ENCODE measurements at places on chromosomes 6 and 20.

GRCh38 chr6:29517728-29518440, 30.1 kb upstream of the MAS1L start:
- no peak for DNase-seq

GRCh38 chr20:59375541-59375940, 75.1 kb downstream of the EDN3 start:
- DNase-seq = no peak

- peak; percentile 66 for DNase-seq
Measured at GRCh38 chr6:20564269-20564668, 30.0 kb downstream of the CDKAL1 start.

GRCh38 chr6:41747256-41748101, at the start of gene PGC:
PGC (minus strand) TSS chr6:41747397; CDS start chr6:41747334, 63 bp downstream.
- no peak for DNase-seq

- no peak for DNase-seq
Measured at GRCh38 chr20:57612916-57613315, 7.3 kb downstream of the ZBP1 start.

- DNase-seq = no peak
Measured at GRCh38 chr20:48066851-48067250, 281.6 kb upstream of the SULF2 start.

DNA sequence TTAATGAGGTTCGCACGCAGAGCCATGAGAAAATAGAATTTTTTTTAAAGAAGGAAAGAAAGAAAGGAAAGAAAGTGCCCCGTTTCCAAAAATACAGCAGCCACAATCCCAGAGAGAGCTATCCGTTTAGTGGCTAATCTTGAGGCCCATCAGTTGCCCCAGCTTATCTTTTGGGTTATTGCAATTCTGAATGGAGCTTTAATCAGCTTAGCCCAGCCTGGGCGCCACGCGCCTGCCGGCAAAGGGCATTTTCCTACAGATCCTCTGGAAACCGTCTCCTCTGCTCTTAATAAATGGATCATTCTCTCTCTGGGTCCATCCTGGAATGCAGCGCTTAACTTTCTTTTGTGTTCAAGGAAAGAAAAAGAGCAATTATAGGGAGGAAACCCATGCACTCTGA, 413.3 kb downstream of the MAFB start:
- DNase-seq = no peak

DNA sequence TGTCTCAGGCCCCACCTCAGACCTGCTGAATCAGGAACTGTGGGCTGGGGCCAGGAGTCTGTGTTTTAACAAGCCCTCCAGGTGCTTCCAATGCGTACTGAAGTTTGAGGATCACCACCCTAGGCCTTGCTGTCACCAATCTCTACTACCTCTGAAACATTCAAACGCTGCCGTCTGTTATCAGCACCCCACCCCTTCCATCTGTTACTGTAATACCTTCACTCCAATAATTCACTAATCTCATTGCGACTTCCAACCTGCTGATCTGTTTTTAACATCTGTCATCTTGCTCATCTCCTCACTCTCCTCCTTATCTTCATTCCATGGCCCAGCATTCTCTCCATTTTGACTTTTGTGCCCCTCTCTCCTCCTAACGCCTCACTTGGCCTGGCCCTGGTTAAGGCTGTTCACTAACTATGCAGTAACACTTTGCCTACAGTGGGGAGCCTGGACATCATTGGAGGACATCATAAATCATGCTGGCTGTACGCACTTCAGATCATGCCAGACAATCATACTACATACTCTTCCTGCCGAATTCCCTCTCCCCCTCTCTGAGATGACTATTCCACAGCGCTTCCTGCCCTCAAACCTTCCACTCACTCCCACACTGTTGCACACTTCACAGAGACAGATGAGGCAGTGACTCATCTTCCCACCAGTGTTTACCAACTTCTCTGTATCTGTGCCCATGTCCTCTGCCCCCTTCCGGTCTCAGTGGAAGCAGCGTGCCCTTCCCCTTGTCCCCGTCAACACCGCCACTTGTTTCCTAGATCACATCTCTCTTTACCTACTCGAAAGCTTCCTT, 3.0 kb upstream of the GUCA1B start:
- peak; percentile 48 for DNase-seq

DNA sequence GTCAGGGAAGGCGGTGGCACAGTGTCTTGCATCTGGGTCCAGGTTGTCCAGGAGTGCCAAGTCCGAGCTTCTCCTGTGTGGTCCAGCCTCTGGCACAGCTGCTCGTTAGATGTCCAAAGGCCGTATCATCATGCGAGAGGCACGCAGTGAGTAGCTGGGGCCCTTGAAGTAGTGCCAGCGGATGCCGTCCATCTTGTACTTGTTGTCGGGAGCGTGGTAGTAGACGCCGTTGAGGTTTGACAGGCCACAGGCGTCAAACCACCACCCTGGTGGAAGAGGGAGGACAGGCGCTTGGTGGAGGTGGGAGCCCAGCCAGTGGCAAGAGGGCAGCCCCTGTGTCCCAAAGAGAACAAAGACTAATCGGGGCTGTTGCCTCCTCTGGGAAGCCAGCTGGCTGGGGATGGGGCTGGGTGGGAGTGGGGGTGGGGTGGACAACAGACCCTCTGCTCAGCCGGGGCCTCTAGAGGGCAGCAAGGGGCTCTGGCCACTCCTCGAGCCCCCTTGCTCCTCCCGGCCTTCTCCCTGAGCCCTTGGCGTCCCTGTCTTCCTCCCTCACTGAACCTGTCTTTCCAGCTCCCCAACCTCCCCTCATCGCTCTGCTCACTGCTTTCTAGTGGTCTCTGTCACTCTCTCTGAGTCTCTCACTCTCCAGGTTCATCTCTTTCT, 39.5 kb downstream of the FAM110A start:
- DNase-seq = no peak

DNA sequence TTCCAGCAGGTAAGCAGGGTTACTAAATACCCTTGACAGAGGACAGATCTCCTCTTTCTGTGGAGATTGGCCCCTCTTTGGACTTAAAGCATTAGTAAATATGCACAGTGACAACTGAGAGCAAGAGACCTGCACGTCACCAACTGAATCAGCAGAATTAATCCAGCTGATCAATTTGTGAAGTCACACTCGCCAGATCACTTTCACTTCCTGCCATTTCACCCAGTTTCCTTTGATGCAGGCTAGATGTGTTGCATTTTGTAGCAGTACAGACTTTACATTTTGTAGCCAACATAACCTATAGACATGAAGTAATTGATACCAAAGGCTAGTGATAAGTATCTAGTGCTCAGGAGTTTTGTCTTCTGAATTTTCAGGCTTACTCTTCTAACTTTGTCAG, 11.9 kb downstream of the SYNE1 start:
- DNase-seq = no peak

DNA sequence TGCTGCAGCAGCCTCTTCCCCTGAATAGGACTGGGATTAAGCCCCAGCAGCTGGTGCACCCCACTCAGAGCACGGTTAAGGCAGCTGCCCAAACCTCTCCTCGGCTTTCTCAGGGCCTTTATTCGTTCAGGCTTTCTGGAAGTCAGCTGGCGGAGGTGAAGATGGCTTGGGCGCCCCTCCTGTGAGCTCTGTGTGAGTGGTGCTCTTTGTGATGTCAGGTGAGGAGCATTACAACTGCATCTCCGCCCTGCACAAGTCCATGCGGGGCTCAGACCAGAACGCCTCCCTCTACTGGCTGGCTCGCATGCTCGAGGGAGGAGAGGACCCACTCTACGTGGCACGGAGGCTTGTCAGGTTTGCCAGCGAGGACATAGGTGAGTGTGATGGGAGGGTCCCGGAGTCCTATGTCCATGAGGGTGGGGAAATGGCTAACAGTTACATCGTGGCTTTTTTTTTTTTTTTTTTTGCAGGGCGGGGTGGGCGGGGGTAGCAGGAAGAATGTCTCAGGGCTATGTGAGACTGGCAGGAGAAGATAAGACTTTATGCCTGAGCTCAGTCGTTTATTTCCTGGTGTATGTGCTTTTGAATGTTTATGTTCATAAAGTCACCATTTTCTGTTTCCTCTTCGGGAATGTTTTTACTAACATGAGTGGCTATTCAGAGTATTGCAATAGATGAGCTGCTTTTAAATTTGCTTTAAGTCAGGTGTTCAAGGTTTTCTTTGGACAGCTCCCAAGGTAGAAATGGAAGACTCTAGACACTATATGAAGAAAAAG, 18.2 kb downstream of the WRNIP1 start:
- DNase-seq = peak; percentile 24

GRCh38 chr6:111069382-111070104, 17.8 kb upstream of the SLC16A10 start:
- DNase-seq = no peak

GRCh38 chr20:60124776-60125381, 166.7 kb downstream of the CDH26 start:
- no peak for DNase-seq

DNA sequence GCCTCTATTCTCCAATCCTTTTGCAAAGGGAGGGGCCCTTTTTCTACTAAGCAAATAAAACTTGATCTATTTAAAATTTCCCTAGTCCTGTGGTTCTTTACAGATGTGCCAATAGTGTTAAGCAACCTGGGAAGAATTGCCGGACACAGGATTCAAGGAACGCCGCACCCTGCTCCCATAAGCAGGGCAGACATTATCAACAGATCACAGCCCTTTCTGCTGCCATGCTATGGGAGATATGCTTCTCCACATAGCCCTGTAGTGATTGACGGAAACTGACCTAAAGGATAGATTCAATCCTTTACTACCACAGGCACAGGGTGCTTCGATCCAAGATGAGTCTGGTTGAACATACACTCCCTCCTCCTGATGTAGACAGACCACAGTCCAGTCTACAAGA, 118.4 kb upstream of the TRAF3IP2 start:
- DNase-seq = peak; percentile 47

DNA sequence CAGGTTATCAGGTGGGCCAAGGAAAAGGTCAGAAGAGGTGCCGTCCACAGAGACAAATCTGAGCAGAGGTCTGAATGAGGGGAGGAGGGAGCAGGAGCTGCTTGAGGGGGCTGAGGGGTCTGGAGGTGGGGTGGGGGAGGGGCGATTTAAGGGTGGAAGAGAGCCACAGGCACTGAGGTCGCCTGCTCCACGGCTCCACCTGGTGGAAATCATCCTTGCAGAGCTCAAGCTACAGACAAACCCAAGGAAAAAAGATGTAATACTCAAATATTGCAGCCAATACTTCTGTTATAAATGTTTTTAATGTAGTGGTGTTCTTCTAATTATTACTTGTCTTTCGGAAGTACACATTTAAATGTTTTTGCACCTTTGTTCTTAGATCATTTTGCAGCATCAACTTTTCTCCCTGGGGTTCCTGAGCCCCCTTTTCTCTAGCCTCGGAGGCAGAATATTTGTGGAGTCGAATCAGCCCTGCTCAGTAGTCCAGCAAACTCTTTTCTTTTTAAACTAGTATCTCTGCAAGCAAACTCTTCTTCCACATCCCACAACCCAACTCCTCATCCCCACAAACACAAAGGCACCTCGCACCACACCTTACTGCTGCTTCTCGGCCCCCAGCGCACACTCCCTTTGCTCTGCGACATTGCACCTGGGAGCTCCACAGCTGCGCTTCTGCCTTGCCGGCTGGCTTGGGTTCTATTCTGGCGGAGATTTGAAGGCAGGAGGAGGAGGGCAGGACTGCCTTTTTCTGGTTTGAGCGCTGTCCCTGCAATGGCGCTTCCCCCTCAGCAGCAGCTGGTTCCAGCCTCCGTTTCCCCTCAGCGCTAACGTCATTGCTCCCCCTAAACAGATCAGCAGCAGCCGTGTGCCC, 51.0 kb upstream of the TFAP2A start:
- DNase-seq = peak; percentile 41

DNA sequence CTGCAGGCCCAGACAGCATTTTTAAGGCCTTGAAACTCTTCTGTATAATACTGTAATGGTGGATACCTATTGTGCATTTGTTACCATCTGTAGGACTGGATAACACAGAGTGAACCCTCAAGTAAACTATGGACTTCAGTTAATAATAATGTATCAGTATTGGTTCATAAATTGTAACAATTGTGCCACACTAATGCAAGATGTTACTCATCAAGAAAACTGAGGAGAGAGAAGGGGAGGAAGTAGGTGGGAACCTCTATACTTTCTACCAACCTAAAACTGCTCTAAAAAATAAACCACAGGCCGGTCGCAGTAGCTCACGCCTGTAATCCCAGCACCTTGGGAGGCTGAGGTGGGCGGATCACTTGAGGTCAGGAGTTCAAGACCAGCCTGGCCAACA, 10.8 kb downstream of the MAPK13 start:
- DNase-seq = no peak

DNA sequence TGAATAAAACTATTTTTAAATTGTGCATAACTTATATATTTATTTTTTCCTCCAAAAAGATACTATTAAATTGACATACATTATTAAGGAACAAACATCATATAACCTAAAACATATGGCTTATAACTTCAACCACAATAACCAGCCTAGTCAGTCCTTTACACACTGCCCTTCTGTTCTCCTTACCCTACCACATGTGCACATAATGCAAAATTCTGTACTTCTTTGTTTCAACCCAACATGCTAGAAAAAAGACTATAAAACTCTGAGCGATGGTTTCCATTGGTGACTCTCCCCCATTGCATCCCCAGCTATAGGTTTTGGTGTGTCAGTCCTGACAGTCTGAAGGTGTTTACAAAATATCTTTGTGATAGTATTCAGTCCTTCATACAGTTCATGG, 14.8 kb upstream of the TTK start:
- DNase-seq = no peak

DNA sequence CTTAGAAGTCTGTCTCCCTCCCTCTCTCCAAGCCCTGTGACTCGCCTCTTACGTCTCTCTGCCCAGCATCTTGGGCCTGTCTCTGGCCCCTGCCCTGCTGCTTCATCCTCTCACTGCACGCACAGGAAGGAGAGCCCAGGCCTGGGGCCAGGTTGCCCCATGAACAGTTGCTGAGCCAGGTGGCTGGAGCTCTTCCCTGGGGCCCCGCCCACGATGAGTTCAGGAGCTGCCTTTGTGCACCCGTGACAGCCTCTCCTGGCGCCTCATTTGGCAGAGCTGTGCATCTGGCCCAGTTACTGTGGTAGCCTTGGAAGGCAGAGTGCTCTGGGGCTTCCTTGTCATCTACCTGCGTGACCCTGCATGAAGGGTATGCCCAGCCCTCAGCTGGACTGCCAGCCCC, 44.5 kb downstream of the SLC52A3 start:
- DNase-seq = no peak

DNA sequence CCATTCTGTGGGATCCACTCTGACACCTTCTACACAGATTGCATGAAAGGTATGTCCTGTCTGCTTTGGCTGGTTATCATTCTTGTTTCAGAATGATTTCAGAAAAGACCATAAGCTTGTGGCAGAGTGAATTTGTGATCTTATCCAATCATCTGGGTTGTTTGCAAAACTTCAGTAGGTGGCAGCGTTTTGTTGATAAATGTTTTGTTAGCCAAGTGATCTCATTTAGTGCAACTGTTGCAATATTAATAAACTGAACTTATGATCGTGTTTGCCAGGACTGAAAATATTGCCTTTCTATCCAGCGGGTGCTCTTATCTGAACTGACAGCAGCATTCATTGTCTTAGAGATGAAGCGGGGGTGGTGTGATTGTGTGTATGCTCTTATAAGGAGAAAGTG, 613.2 kb upstream of the NOX3 start:
- DNase-seq = no peak

- no peak for DNase-seq
Measured at GRCh38 chr6:138107752-138108592, 753 bp upstream of the PERP start.

All from fibroblast of the aortic adventitia (primary cell).